ENCODE measurements at places on chromosomes 12 and 14.
A peak's percentile ranks its signal among the peaks of the same experiment; 100 is the strongest.

- no peak for DNase-seq
Observed at GRCh38 chr12:69719336-69720316, 19.0 kb upstream of the RAB3IP start.

DNA sequence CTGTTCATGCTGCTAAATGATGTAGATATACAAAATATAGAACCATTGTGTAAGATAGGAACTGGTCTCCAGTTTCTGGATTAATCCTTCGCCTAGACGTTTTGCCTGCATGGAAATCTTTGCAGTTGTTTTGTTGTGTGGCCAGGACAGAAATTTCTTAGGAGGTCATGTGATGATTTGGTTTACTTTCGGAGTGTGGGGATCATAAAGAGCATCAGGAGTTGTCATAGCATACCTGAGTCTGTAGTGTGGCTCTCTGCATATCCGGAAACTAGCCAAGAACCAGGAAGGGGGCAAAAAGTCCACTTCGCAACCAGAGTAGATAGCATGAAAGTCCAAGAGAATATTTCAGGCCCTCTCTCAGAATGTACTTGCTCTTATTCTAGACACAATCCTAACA lies 3.1 kb downstream of the SAMD4A start:
- no peak for DNase-seq

GRCh38 chr12:50665609-50666008 lies 98.3 kb upstream of the ATF1 start:
- no peak for DNase-seq

DNA sequence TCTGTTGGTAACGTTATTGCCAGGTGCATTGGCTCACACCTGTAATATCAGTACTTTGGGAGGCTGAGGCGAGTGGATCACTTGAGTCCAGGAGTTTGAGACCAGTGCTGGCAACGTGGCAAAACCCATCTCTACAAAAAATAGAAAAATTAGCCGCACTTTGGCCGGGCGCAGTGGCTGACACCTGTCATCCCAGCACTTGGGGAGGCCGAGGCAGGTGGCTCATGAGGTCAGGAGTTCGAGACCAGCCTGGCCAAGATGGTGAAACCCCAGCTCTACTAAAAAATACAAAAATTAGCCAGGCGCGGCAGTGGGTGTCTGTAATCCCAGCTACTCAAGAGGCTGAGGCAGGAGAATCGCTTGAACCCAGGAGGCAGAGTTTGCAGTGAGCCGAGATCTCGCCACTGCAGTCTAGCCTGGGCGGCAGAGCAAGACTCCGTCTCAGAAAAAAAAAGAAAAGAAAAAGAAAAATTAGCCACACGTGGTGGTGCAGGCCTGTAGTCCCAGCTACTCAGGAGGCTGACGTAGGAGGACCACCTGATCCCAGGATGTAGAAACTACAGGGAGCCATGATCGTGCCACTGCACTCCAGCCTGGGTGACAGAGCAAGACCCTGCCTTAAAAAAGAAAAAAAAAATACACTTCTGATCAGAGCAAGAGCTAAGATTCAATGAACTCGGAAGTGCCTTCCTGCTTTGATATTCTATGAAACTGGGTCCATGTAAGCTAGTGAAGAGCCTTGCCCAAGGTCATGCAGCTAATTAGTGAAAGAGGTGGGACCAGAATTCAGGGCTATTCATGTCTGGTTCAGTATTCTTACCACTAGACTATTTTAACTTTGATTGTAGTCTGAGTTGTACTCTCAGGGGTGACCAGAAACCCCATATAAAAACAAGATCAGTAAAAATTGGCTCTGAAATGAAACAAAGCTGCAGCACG lies 4.2 kb upstream of the RNASE8 start:
- DNase-seq = no peak

DNA sequence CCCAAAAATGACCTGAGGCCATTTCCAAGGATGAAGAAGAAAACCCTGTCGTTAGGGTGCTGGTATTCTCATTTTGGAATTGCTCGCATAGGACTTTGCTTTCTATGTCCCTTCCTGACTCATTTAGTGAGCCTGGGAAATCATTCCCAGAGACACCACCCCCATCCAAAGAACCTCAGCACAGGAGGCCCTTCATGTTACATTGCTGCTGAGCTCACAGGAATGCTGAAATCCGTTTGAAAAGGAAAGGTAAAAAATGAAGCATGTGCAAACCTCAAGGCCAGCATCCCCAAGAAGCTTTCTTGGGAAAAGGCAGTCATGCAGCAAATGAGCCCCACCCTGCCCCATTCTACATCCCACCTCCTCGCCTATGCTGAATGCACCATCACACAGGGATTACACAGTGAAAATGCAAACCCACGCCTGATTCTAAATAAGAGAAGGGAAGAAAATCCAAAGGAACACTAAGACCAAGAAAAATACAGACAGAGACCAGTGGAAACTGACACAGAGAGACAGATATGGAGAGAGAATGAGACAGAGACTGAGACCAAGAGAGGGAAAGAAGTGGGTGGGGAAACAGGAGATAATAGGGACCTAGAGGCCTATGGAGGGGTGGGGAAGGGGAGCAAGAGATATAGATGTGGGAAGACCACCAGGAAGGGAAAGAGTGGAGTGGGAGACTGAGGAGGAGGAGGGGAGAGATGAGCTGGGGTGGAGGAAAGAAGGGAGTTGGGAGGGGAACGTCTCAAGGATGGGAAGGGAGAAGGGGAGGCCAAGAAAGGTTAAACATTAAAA lies 33.5 kb downstream of the NIN start:
- DNase-seq = no peak

DNA sequence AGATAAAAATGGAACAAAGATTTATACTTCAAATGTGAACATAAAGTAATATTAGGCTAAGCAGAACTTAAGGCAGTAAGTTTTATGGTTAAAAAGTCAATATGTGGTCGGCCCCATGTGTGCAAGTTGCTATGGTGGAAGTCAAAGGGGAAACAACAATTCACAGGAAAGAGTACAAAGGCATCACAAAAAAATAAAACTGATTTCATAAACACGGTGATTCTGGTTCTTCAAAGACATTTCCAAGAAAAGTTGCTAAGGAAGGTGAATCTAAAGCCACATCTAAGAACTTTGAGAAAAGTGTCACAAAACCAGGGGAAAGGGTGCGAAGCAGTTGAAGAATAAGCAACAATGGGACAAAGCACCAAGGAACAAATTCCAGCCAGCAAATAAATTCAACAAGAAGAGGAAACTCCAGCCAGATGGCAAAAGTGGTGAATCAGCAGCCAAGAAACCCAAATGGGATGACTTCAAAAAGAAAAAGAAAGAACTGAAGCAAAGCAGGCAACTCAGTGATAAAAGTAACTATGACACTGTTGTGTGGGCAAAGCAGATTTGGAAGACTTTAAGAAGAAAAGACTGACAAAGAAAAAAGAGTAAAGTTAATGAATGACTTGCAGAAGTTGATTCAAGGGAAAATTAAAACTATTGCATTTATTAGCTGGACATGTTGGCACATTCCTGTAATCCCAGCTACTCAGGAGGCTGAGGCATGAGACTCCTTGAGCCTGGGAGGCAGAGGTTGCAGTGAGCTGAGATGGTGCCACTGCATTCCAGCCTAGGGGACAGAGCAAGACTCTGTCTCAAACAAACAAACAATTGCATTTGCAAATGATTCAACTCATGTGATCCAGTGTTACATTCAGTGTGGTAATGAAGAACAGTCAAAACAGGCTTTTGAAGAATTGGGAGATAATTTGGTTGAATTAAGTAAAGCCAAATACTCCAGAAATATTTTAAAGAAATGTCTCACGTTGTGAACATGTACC lies 19.5 kb downstream of the PTGDR start:
- DNase-seq = no peak

DNA sequence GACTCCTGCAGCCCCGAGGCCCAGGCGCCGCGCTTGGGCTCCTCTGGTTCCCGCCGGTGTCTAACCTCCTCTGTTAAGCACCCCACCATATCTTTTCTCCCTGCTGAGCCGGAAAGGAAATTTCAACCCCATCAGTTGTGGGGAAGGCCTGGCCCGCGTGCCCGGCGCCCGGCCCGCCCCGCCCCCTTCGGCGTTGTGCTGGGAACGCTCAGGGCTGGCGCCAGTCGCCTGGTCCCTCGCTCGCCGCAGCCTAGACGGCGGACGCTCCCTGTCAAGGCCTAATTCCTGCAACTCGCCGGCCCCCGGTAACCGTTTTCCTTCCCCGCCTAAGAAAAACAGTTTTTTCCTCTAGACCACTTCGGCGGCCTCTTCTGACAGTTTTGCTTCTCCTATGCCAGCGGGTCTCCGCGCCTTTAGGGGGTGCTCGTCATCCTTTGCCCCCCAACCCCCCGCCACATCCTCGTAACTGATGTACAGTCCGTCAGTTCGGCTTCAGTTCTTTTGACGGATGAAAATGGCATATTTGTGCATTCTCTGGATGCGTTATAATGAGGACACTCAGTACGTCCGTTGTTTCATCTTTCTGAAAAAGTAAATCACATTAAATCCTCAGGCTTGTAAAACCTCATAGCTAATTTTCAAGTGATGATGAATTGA lies 506 bp upstream of the NAP1L1 start:
- peak; percentile 31 for DNase-seq

DNA sequence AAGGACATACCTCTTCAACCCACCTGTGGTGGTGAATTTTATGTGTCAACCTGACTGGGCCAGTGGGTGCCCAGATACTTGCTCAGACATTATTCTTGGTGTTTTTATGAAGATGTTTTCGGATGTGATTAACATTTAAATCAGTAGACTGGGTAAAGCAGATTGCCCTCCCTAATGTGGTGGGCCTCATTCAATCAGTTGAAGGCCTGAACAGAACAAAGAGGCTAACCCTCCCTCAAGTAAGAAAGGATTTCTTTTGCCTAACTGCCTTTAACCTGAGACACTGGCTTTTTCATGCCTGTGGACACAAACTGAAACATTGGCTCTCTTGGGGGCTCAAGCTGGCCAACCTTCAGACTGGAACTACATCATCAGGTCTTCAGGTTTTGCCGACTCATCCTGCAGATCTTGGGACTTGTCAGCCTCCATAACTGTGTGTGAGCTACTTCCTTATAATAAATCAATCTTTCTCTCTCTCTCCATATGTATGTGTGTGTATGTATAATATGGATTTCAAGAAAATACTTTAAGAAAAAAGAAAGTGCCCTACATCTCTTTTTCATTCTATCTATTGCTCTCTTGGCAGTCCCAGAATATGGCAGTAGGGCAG lies 39.4 kb downstream of the RTN1 start:
- DNase-seq = no peak

DNA sequence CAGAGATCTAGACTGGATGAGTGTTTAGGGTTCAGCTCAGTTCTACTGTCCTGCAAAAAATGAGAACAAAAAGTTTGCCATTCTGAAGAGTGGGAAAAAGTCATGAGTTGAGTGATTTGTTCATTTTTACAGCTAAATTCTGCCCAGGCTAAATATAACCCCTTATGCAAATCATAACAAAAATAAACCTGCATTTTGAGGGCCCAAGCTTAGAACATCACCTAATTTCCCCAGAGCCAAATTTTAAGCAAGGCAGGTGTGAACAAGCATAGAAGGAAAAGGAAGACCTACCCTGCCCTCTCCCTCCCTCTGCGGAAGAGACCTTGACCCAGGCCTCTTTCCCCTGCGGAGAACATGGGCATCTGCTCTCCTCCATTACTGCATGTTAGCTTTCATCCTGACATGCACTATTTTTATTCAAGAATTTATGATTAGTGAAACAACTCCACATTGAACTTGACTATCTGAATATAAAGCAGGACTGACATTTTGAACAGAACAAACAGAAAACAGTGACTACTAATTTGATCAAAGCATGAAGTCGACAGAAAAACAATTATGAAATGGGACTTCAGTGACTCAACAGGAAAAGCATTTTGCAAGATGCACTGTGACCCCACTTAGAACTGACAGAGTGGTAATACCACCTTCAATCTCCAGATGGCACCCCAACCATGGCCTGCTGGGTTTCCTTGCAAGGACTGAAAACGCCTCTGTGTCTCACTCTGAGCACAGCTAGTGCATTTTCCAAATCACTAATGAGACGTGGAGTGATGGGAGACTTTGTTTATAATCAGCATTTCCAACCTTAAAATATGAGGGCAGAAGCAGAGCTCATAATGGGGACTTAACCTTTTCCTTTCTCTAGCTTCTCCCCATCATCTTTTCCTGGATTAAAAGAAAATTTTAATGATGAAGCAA lies 30.9 kb upstream of the SELPLG start:
- DNase-seq = peak; percentile 62

DNA sequence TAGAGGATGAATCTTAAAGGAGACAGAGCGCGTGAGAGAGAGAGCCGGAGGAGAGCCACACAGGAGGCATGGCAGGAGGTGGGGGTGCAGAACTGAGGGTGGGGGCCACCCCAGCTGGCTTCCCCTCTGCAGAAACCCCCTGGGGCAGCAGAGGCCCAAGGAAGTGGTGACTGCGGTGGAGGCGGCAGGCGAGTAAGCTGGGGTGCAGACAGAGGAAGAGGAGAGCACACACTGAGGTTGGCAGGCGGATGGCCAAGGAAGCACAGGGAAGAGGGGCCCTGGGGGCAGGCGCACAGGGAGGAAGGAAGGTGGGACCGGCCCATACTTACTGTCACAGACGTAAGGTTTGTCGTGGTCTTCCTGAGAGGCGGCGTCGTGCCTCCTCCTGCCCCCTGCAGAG lies 179.8 kb downstream of the DPF3 start:
- DNase-seq = no peak

DNA sequence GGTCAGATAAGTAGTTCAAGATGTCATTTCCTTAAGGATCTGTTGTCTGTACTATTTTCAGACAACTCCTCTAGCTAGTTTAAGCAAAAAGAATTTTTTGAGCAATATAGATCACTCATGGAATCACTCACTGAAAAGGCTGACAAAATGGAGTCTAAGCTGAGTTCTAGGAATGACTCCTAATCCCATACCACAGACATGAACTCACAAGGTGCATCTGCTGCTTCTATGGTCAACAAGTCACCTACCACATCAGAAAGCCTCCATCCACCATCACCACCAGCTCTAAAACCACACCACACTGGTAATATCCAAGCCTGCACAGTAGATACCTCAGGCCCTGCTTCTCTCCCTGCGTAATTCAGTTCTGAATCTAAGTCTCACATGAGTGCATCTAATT lies 33.0 kb downstream of the PWP1 start:
- no peak for DNase-seq

DNA sequence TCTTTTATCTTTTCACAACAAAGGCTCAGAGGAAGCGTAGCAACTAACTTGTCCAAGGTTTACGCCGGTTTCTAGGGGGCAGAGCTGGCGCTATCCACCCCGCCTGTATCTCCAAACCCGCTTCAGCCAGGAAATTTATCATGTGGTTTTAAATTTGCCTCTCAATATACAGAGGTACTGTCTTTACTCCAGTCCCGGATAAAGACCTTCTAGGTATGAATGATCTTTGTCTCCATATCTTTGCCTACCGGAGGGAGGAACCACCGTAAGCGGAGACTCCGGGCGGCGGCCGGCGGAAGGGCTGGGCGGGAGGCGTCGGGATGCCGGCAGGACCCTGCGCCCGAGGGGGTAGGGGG lies 693 bp upstream of the RIMKLB start:
- DNase-seq = no peak
